Pancreas (tissue), 10 donors: ENCODE measurements at places on chromosomes 7 and 10. TPM values are rescaled to one million over a fixed set of nuclear protein-coding genes. Genes with fewer than 3 reads are reported as not detected.

DNA sequence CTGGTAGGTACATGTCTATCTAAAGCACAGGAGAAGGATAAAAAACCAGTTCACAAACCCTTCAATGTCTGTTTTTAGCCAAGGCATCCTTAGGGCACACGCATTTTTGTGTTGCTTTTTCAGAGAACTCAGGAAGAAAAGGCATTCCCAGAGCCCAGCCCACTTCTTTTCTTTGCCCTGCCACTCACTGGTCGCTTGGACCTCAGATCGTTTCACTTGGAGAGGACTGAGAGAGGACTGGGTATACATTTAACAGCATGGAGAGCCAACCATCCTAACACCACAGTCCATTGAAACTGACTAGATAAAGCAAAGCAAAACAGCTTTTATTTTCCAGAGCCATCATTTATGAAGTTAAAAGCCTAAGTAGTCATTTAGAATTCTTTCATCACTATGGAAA lies 194.2 kb downstream of the CAMK1D start:
- H3K4me1 ChIP-seq: peaks cover 4% of the 10 kb centered on the region
- H3K4me3 ChIP-seq: no peak overlapping the region
- no peak overlapping the region for H3K27ac ChIP-seq
- H3K27me3 ChIP-seq: no peaks in the 10 kb centered on the region
- no peak for DNase-seq

DNA sequence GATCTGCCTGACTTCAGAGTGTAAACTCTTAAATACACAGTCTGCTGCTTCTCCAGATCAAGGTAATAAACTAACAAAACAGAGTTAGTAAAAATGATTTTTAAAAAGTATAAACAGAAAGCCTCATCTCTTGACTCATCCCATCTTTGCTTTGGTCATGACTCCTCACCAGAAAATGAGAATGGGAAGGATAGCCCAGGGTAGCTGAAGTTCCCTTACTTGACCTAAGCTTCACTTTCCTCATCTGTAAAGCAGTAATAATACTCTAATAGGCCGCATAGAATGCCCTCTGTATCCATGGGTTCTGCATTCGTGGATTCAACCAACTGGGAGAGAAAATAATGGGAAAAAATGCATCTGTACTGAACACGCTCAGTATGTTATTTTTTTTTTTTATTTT lies 11.3 kb upstream of the SLC25A28 start:
- H3K27me3 ChIP-seq: no peaks in the 10 kb centered on the region
- no peaks in the 10 kb centered on the region for H3K36me3 ChIP-seq
- H3K4me3 ChIP-seq: no peak overlapping the region
- no peak for DNase-seq
- H3K4me1 ChIP-seq: no peaks in the 10 kb centered on the region

DNA sequence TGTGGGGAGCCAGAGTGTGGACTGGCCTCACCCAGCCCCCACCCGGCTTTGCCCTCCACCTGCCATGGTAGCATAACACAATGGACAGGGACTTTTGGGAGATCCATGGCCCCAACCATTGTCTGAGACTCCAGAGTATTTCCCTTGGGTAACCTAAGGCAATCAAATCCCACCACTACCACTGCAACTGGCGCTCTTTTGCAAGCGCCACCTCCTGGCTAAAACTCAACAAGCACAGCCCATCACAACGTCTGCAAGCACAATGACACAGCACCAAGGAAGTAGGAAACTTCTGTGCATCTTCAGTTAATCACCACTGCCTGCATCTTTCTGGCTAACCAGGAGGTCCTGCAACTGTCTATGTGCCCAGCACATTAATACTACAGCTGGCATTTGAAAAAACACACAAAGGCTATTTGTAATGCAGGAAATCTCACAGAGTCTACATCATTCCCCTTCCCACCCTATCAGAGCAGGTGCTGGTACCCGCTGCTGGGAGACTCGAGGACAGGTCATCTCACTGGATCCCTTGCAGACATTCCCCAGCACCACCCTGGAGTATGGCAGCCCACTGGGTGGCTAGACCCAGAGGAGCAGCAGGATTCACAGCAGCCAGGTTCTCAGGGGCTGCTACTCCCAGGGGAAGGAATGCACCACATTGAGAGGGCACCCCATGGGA lies 27.7 kb downstream of the ANKRD26 start:
- no peaks in the 10 kb centered on the region for H3K36me3 ChIP-seq
- no peak overlapping the region for H3K4me3 ChIP-seq
- H3K27ac ChIP-seq: no peak overlapping the region
- no peak for DNase-seq
- H3K27me3 ChIP-seq: no peaks in the 10 kb centered on the region

GRCh38 chr7:11988186-11988585 lies 156.2 kb upstream of the THSD7A start:
- no peaks in the 10 kb centered on the region for H3K36me3 ChIP-seq
- no peak for DNase-seq
- peaks cover 15% of the 10 kb centered on the region for H3K4me1 ChIP-seq

The AKR1E2 gene
- 2.5 TPM for total RNA-seq

The PNLIP gene
- 6,750 TPM for total RNA-seq

- DNase-seq: no peak
- H3K27me3 ChIP-seq: no peaks in the 10 kb centered on the region
- no peak overlapping the region for H3K27ac ChIP-seq
- no peak overlapping the region for H3K4me3 ChIP-seq
Observed at GRCh38 chr10:93222211-93222754, 148.6 kb downstream of the CYP26A1 start.

The UPK3BL2 gene
- 6.2 TPM for total RNA-seq

DNA sequence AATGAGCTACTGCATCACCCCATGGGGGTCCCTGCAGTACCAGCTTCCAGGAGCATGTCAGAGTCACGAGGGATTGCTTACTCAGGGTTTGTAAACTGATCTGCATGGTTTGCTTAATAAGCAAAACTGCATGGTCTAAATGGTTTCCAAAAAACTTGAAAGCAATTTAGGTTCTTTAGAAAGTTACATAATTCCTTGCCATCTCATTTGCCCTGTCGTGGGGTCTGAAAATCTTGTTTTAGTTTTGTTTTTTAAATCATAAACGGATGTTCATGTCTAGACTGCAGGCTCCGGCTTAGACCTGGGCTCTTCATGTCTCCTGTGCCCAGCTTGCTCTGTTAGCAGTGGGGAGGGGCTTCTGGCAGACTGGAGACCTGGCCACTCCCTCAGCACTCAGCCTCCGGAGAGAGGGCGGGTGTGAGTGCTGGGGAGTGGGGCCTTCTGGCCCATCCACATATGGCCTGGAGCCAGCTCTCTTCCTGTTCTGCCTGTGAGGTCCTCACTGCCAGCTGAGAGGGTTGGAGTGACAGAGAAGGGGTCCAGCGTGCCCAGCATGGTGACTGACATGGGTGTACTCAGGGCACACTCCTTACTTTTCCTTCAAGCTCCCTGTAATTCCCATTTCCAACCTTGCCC lies 17.5 kb downstream of the PRF1 start:
- H3K36me3 ChIP-seq: no peaks in the 10 kb centered on the region
- no peaks in the 10 kb centered on the region for H3K4me1 ChIP-seq
- H3K4me3 ChIP-seq: no peak overlapping the region
- H3K27me3 ChIP-seq: no peaks in the 10 kb centered on the region
- no peak for DNase-seq

GRCh38 chr7:25320791-25321190 lies 92.5 kb upstream of the NPVF start:
- no peaks in the 10 kb centered on the region for H3K27me3 ChIP-seq
- H3K36me3 ChIP-seq: no peaks in the 10 kb centered on the region
- H3K4me3 ChIP-seq: no peak overlapping the region

The ZNF485 gene
- 4.3 TPM for total RNA-seq

The C7orf57 gene
- not detected for total RNA-seq

DNA sequence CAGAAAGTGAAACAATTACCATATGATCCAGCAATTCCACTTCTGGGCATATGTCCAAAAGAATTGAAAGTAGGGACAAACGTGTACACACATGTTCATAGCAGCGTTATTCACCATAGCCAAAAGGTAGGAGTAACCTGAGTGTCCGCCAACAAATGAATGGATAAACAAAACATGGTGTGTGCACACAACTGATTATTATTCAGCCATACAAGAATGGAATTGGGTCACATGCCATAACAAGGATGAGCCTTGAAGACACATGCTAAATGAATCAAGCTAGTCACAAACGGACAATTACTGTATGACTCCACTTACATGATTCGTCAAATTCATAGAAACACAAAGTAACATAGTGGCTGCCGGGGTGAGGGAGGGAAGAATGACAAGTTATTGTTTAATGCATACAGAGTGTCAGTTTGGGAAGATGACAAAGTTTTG lies 4.1 kb upstream of the OIT3 start:
- H3K4me3 ChIP-seq: no peak overlapping the region
- no peak for DNase-seq
- no peaks in the 10 kb centered on the region for H3K4me1 ChIP-seq
- no peaks in the 10 kb centered on the region for H3K27me3 ChIP-seq

DNA sequence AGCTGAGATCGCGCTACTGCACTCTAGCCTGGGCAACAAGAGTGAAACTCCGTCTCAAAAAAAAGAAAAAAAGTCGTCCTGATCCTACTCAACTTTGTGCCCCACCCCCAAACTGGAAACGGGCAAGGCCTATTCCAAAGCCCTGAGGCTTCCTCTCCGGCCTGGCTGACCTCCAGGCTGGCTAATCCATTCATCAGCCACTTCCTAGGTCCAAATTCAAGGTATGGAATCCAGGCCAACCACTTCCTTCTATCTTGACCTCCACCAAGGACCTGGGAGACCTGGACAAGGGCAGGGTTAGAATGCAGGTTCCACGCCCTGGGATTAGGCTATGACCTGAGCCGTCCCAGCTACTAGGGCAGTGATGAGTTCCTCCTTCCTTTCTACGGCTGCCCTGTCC lies 20.4 kb upstream of the EIF4H start:
- no peaks in the 10 kb centered on the region for H3K27me3 ChIP-seq
- DNase-seq: no peak
- H3K36me3 ChIP-seq: no peaks in the 10 kb centered on the region
- no peaks in the 10 kb centered on the region for H3K4me1 ChIP-seq
